ENCODE measurements at places on chromosomes 5 and 9. TPM values are rescaled to one million over a fixed set of nuclear protein-coding genes. Genes with fewer than 3 reads are reported as not detected.

DNA sequence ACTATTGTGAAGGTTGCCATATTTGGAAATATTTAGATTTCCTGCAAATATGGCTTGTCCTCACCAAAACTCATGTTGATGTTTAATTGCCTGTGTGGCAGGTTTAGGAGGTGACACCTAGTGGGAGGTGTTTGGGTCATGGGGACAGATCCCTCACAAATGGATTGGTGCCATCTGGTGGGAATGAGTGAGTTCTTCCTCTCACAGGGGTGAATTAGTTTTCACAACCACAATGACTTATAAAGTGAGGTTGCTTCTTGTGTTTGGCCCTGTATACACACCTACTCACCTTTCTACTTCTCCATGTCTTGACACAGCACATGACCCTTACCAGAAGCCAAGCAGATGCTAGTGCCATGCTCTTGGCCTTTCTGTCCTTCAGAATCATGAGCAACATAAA, 41.1 kb downstream of the ISOC1 start:
- DNase-seq: peak; percentile 16
- no peak overlapping the region for H3K4me3 ChIP-seq
- H3K36me3 ChIP-seq: no peaks in the 10 kb centered on the region

GRCh38 chr9:128554155-128554862, 1.9 kb downstream of the SPTAN1 start:
- no peaks in the 10 kb centered on the region for H3K36me3 ChIP-seq
- DNase-seq: peak; percentile 94
- H3K27me3 ChIP-seq: no peaks in the 10 kb centered on the region
- H3K27ac ChIP-seq: peak overlapping the region; percentile 86
- H3K4me1 ChIP-seq: peaks cover 38% of the 10 kb centered on the region

TERT gene
- not detected for total RNA-seq

DNA sequence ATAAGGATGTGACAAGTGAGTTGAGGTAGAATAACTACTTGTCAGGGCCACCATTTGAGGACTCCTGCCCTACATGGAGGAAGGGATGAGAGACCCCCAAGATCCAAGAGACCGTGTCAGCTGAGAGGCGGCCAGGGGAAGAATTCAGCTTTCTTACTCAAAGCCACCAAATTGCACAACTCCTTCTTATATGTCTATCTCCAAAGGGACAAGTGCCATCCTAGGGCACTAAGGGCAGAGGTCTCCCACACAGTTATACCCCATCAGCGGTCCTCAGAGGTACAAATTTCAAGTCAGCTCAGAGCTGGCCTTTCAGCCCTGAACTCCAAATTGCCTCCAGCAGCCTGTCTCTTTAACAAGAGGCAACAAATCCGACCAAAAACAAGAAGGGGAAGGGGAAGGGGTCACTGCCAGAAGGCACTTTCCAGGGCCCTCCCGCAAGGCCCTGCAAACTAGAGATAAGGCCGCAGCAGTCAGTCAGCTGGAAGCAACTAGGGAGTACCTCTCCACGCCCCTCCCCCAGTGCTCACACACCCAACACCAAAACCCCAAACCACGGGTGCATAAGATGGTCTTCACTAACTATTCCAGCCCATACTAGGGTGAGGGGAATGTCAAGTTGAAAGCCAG, 6.1 kb upstream of the STOML2 start:
- H3K4me1 ChIP-seq: peaks cover 7% of the 10 kb centered on the region
- no peak overlapping the region for H3K27ac ChIP-seq
- no peak for DNase-seq
- no peak overlapping the region for H3K4me3 ChIP-seq
- H3K27me3 ChIP-seq: no peaks in the 10 kb centered on the region

CPLANE1 gene
- total RNA-seq: 34.2 TPM

DNA sequence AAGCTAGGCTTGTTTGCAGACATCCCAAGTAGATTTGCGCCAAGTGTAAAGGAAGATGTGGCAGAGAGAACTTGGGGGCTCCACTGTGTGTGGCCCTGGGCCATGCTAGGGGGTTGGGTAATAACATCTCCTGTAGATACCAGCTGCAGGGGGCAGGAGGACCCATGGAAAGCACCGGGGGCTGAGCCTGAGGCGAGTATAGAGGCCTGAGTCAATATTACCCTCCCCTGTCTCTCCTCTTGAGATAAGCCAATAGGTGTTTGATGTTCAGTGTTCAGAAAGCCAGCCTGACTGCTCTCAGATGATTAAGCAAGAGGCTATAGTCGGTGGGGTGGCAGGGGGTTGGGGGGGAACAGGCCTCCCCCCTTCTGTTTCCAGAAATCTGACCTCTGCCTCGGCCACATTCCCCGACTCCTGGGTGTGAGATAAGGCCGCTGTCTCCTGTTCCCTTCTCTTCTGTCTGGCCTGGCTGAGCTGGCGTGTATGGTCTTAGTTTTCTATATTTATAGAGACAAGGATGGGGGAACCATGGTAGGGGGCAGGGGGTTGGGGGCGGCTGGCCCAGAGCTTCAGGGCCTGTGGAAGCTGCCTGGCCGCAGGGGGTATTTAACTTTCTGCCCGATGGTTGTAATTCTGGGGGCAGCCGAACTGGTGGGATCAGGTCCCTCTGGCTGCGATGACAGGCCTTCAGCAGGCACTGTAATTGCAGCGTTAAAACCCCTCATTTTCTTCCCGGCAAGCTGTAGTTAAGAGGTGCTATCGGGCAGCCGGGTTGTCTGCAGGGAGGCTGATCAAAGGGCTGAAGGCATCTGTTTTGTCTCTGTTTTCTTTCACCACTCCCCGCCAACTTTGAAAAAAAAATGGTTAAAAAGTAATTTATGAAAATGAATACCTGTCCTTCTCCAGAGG, 292.0 kb downstream of the NSG2 start:
- no peak overlapping the region for H3K27ac ChIP-seq
- no peak overlapping the region for H3K4me3 ChIP-seq
- no peaks in the 10 kb centered on the region for H3K4me1 ChIP-seq

DNA sequence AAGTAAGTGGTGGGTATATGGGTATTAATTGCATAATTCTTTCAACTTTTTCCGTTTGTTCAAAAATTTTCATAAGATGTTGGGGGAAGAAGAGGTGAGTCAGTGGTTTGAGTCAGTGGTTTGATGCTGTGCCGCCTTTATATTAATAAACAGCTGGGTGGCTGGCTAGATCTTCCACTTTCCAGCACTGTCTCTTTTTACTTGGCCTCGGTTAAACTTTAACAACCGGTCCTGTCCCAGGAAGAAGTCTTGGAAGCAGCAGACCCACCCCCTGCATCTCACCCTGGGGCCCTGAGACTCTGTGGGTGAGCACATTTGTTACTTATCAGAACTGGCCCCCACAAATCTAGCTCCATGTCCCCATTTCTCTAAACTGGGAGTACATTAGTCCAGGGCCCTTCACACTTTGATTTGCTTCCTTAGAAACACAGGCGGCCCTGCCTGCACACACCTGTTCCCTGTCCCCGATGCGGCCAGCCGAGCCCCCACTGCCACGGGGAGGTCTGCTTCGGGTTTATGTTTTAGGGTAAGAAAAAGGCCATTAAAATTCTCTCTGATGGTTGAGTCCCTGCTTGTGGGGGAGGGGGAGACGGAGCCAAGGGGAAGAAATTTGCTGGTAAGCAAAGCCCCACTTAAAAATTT, 90.7 kb downstream of the PTCH1 start:
- H3K27me3 ChIP-seq: no peaks in the 10 kb centered on the region
- peak overlapping the region; percentile 24 for H3K4me3 ChIP-seq
- H3K36me3 ChIP-seq: 0 out of 2 replicates have a peak, but pooled peaks cover 2% of the 10 kb centered on the region
- peak overlapping the region; percentile 22 for H3K27ac ChIP-seq
- DNase-seq: peak; percentile 70

DDX4 gene
- not detected for total RNA-seq

LCN12 gene
- not detected for total RNA-seq

DNA sequence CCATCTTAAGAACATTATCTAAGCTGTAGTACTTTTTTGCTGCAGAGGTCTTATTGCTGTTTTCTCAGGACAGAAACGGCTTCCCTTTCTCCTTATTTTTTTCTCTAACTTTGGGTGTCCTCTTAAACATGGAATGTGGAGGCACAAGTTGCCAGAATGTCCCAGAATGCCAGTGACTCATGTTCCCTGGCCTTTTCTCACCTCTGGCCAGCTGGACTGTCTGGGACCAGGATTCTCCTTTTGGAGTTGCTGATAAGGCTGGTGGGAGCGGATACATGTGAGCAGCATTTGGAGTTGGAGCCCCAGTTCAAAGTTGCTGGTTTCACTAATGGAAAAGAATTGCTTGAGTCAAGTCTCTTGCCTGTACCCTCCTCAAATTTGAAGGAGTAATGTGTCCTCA, 112.8 kb downstream of the ARHGAP26 start:
- H3K4me3 ChIP-seq: no peak overlapping the region
- no peaks in the 10 kb centered on the region for H3K27me3 ChIP-seq
- no peak for DNase-seq
- peaks cover 2% of the 10 kb centered on the region for H3K4me1 ChIP-seq
- H3K27ac ChIP-seq: no peak overlapping the region
- H3K36me3 ChIP-seq: no peaks in the 10 kb centered on the region

DNA sequence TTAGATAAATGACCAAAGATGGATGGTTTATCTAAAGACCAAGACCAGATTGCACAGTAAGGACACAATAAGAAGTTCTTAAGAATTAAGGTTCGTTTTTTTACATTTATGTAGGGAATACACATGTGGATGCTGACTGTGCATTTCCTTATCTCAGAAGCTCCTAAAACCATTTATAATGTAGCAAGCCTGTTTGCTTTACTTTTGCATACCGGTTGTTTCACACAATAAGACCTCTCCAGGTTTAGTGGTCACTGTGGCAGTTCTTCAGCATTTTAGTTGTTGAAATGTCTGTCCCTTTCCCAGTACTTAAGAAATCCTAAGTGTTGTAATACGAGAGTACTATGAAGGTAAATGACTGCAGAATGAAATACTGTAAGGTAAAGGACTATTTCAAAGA, 43.6 kb downstream of the BASP1 start:
- no peaks in the 10 kb centered on the region for H3K27me3 ChIP-seq
- no peaks in the 10 kb centered on the region for H3K4me1 ChIP-seq
- no peak for DNase-seq
- H3K27ac ChIP-seq: no peak overlapping the region

DNA sequence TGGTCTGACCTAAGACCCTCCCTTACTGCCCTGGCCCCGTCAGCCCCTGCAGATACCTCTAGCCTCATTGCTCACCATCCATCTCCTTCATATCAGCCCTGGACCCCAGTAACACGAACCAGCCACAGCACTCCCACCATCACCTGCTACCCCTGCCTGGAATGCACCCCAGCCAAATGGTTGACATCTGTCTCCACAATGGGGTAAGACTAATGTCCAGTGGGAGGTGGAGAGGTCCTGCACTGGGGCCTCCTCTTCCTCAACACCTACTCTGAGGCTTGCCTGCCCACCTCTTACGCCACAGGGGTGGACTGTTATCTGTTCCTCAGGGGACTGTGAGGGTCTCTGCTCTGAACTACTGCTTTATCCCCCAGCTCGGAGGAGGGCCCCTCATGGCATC, 12.1 kb downstream of the CSF2 start:
- H3K27me3 ChIP-seq: no peaks in the 10 kb centered on the region
- H3K4me1 ChIP-seq: peaks cover 32% of the 10 kb centered on the region
- no peak for DNase-seq
- H3K27ac ChIP-seq: peak overlapping the region; percentile 55
- H3K4me3 ChIP-seq: no peak overlapping the region

DNA sequence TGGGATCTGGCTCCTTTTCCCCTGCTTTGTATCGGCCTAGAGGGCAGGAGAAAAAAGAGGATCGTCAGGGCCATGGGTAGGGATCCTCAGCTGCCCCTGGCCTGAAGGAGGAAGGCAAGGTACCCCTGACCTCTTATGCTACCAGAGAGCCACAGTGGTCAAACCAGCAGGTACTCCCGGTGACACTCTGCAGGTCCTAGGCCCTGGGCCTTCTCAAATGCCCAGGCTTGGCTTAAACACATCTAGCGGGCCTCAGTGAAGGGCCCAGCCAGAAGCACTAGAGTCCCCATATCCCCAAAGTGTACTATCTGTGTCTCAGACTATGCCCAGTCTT, 3.5 kb downstream of the IRF1 start:
- peaks cover 9% of the 10 kb centered on the region for H3K4me1 ChIP-seq
- no peak overlapping the region for H3K4me3 ChIP-seq
- DNase-seq: no peak
- peaks cover 54% of the 10 kb centered on the region for H3K36me3 ChIP-seq
- no peaks in the 10 kb centered on the region for H3K27me3 ChIP-seq
- no peak overlapping the region for H3K27ac ChIP-seq

- H3K27me3 ChIP-seq: no peaks in the 10 kb centered on the region
- peaks cover 3% of the 10 kb centered on the region for H3K4me1 ChIP-seq
- H3K27ac ChIP-seq: peak overlapping the region; percentile 6
- peak; percentile 81 for DNase-seq
- H3K4me3 ChIP-seq: peak overlapping the region; percentile 68
- no peaks in the 10 kb centered on the region for H3K36me3 ChIP-seq
Measured at GRCh38 chr5:72108202-72109061, 1.2 kb downstream of the MAP1B start.

DNA sequence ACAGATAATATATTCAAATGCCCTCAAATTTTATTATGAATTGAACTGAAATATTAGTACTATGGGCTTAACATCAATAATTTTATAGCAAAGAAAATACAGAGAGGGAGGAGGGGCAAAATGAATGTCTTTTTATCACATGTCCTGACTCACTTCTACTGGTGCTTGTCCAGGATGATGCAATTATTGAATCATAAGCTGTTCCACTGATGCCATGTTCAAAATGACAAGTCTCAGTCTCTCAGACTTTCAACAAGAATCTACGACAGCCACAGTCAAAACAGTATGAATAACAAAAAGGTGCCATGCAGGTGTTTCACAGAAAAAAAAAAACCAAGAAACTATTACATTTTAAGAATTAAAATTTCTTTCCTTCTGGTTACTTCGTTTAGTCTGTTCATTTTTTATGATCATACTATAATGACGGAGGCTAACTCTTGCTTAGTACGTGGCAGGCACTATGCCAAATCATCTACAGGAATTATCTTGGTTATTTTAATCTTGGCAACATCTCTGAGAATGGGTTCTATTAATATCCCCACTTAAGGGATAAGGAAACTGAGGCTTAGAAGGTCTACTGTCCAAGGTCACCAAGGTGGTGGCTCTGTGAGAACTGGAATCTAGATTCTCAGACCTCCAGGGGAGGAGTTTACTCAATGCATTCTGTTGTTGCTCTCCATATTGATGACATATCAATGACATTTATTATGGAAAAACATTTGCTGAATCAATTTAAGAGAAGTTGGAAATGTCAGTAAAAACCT, 61.5 kb downstream of the NR3C1 start:
- H3K4me3 ChIP-seq: no peak overlapping the region
- DNase-seq: no peak
- H3K27ac ChIP-seq: no peak overlapping the region
- H3K4me1 ChIP-seq: peaks cover 6% of the 10 kb centered on the region

DNA sequence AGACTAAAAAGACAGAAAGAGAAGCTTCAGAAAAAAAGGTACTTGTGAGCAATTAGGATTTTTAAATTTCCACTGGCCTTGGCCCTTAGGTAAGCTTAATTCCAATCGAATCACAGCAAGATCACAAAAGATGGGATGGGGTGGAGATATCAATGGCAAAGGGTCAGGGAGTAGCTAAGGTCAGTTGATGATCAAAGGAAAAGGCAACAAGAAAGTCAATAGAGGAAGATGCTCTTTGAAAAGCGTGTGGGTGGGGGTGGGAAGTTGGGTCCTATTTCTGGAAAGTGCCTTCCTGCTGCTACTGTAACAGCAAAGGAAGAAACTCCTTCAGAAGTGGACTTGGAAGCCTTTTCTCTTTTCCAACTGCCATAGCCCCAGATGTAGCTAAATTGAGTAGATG, 7.3 kb downstream of the C1QTNF3 start:
- no peak overlapping the region for H3K4me3 ChIP-seq
- peaks cover 23% of the 10 kb centered on the region for H3K4me1 ChIP-seq
- no peak overlapping the region for H3K27ac ChIP-seq
- H3K27me3 ChIP-seq: no peaks in the 10 kb centered on the region
- no peaks in the 10 kb centered on the region for H3K36me3 ChIP-seq

GRCh38 chr9:34502471-34502870, 20.3 kb downstream of the ENHO start:
- DNase-seq: no peak
- no peak overlapping the region for H3K4me3 ChIP-seq
- H3K27ac ChIP-seq: no peak overlapping the region
- no peaks in the 10 kb centered on the region for H3K36me3 ChIP-seq

GABRA1 gene
- total RNA-seq: not detected

All from SJCRH30 (cell line).